ENCODE measurements at places on chromosomes 16 and 17.

DNA sequence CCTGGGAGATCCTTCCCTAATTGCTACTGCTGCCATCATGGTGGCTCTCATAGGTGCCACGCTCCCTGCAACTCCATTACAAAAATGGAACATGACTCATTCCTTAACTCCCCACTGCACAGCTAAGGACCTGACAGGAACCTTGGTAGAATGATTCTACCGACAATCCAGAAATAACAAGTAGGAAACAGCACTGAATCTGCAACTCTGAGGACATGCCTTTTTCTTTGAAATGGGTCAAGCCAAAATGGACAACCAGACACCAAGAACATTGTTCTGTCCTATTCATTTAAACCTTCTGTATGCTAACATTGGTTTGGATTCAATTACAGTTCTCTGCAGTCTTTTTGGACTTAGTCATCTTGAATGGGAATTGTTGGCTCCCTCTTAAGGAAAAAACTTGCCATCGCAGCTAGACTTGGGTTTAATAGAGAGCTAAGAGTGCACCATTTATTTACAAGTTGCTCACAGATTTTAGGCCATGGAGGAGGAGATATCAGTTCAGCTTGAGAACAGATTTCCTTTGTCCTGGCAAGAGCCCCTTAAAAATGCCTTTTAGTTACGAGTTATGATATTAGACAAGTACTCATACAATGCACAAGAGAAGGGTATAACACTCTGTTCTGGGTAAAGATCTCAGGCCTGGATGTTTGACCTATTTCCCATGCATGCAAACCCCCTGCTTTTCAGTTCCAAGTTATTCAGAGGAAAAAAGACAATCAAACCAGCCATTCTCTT lies 20.9 kb upstream of the NSRP1 start:
- DNase-seq, result peak; percentile 34

DNA sequence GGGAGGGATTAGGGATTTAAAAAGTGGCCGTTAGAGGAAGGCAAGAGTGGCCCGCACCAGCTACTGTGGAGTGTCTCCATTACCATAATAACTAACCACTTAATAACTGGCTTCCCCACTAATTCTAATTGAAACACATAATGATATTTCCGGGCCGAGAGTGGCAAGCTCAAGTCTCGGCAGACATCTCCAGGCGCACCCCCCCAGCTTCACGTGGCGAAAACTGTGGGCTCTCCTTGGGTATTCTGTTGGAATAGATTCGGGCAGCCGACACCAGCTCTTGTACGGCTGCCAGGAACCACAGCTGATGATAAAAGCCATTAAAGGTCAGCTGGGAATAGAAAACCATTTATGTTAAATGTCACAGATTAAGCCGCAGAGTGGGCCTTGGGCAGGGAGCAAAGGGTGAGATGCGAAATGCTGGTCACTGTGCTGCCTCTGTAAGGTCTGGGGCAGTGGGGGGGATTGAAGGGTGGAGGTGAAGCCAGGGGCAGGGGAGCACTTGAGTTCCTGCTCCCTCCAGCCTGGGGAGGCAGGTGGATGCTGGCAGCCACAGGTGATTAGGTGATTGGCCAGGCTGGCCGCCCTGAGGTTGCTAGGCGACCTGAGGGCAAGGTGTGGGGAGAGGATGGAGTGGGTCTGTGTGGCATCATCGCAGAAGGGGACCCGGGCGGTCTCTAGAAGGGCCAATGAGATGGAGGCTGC lies 115.6 kb upstream of the SDK2 start:
- DNase-seq, result no peak

DNA sequence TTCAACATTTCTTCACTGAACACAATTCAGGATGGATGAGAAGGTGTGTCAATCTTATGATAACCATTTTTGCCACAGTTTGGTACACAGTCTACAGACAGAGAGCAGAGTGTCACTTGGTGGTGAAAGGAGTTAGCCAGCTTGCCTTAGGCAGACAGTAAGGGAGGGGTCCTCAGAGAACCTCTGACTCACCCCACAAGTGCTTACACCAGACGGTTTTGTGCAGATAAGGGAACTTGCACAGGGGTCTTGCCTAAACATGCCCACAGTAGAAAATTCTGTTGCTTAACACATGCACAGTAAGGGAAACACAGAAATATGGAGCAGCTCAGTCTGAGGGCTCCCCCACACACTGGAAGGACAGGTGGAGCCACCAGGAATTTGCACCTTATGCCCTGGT lies 204.5 kb upstream of the CDH8 start:
- no peak for DNase-seq

DNA sequence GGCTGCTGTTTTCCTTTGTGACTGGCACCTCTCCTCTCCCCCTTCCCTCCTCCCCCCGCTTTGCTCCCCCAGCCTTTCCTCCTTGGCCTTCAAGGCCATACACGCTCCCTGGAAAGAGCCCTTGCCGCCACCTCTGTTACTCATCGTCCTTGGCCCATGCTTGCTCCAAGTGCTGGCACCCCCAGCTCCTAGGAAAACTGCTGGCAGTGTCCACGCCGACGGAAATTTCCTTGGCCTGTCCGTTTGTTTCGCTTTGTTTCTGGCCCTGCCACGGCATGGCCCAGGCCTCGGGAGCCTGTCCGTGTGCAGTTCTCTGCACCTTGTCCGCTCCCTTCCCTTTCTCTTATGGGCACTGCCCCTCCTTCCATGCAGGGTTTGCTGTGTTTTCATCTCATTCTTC lies 18.0 kb downstream of the CA5A start:
- DNase-seq, result peak; percentile 32

DNA sequence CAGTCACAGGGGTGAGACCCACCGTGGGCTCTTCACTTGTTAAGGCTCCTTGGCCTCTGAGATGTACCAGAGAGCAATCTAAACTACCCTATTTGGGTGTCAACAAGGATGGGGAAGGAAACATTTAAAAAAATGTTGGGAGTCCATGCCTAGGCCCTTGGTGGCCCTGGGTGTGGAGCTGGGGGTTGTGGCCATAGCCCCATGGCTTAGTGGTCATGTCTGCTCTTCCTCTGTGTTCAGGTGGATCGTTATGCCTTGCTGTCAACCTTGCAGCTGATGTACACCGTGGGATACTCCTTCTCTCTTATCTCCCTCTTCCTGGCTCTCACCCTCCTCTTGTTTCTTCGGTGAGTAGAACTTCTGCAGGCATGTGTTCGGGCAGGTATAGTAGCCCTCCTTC lies 28.5 kb downstream of the GLP2R start:
- no peak for DNase-seq

DNA sequence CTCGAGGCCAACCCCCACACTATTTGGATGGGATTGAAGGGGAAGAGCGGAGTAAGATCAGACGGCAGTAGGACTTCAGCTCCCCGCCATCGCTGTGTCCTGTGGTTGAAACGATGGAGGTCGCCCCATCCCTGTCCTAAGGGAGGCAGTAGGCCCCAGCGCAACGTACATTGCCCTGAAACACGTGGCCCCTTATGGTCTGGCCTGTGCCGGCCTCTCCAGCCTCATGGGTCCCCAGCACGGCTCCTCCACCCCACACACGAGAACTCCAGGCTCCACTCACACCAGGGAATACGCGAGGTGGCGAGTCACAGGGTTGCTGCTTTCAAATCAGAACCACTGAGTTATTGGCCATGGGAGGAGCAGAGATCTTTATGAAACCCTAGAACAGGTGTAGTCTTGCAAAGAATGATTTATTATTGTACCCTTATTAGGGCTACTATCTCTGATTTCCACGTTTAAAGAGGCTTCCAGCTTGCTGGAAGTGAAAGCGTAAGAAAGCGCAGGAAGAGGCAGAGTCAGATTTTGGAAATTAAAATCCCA lies 669 bp upstream of the DCTPP1 start:
- DNase-seq, result no peak

DNA sequence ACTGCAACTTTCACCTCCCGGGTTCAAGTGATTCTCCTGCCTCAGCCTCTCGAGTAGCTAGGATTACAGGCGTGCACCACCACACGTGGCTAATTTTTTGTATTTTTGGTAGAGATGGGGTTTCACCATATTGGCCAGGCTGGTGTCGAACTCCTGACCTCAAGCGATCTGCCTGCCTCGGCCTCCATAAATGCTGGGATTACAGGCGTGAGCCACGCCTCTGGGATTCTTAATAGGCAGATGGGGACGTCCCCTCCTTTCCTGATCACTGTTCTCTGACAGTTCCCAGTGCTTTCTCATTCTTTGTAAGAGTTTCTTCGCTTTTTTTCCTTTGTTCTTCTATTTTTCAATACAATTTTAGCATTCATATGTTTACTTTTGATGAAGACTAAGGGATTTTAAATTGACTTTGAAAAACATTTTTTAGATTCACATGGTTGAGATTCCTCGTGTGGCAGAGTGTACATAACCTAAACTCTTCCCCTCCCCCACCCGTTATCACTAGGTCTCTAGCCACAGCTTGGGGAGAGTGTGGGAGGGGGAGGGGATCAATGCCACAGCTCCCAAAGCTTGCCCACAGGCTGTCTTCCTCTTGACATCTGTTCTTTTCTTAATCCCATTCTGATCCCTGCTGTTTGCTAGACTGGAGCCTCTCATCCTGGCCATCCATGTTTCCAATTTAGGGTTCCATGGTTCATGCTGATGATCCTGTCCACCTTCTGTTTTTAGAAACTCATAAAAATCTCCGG lies 11.0 kb downstream of the ADORA2B start:
- DNase-seq, result no peak

DNA sequence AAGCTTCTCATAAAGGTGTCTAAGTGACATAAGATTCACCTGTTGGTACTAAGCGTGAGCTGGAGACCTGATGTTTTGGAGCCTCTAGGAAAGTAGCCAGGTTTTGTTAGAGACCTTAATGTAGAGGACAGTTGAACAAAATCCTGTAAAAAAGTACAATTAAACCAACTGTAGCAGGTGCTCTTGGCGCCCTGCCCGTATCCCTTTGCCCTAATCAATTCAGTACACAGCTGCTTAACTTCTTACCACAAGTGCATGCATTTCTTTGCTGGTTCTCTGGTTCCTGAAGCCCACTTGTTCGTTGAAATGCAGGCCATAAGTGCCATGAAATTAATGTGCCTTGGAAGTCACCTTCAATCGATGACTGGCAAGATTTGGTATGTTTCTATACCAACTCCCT lies 24.4 kb downstream of the GLP2R start:
- DNase-seq, result no peak

DNA sequence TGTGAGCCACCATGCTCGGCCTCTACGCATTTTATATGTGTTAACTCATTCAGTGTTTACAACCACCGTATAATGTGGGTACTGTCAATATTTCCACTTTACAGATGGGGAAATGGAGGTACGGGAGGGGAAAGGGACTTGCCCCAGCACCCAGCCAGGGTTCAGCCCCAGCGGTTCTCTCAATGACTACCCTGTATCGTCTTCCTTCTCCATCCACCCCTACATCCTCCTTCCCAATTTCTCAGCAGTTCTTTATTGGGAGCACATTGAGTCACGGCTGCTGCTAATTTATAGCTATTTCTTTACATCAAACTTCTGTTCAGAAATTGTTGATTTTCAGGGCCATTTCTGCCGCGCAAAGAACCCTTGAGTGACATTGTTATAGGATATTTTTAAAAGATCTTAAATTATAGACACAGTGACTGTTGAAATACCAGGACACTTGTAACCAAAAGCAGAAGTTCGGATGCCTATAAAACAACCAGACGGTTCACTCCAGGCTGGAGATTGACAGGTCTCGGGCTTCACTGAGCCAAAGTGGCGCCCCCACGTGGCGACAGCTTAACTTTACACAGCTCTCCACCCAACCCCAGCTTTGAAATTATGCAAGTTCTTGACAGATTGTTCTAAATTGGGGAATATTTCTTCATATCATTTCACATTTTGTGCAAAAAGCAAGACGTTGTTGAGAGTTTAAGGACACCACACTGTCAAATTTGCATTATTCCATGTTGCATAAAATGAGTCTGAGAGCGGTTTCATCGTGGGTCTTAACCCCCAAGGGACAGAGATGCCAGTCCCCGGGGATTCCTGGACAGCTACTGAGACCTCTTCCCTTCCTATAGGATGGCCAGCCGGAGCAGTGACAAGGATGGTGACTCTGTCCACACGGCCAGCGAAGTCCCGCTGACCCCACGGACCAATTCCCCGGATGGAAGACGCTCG lies 11.8 kb downstream of the SYT17 start:
- DNase-seq, result no peak

- no peak for DNase-seq
These were observed at the start of gene VAT1L for GRCh38 chr16:77788181-77789084. VAT1L (plus strand) TSS chr16:77788564; CDS start chr16:77788683, 119 bp downstream.

GRCh38 chr16:86367291-86368072 lies 142.8 kb upstream of the FOXF1 start:
- no peak for DNase-seq

DNA sequence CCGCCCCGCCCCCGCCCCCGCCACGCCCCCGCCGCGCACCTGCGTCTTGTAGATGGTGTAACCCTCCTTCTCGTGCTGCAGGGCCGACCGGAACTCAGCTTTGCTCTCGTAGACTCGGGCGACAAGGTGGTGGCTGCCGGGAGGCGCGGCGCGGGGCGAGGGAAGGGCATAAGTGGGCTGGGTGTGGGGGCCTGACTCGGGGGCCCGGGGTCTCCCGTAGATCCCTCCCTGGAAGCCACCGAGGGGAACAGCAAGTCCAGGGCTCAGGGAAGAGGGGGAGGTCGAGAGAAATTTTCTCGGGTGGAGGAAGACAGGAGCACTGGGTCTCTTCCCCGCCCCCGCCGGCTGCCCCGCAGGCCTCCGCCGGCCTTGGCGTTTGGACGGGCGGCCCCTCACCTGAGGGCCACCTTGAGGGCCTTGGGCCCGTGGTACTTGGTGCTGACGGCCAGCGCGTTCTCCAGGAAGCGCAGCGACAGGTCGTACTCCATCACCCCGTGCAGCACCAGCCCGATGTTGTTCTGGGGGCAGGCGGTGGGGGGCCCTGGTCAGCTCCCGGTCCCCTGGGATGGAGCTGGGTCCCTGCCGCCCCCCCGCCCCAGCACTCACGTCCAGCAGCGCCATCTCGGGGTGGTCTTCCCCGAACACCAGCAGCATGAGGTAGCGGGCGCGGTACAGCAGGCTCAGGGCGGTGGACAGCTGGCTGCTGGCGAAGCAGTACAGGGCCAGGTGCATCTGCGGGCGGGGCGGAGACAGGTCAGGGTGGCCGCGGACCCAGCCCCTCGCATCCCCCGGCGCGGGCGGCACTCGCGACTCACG lies 19.4 kb downstream of the CLUH start:
- no peak for DNase-seq

DNA sequence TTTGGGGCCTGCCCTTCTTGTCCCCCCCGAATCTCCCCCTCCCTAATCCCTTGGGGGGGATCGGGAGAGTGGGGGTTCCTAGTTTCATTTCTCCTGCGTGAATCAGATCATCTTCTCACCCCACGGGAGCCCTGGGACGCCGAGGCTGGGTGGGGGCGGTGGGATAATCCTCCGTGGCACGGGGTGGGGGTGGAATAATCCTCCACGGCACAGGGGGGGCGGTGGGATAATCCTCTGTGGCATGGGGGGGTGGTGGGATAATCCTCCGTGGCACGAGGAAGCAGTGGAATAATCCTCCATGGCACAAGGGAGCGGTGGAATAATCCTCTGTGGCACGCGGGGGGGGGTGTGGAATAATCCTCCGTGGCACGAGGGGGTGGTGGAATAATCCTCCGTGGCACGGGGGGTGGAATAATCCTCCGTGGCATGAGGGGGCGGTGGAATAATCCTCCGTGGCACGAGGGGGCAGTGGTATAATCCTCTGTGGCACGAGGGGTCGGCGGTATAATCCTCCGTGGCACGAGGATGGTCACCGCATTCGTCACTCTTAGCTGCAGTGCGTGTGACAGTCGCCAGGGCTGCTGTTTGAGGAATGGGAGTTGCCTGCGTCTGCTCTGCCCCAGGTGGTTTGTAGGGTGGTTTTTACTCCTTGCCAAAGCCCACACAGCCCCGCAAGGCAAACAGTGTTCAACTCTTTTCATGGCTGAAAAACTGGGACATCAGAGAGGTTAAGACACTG lies 156.9 kb downstream of the LAT start:
- DNase-seq, result no peak

- DNase-seq, result no peak
These were observed 10.6 kb upstream of the ARL6IP1 start for GRCh38 chr16:18811925-18812324.

- no peak for DNase-seq
These were observed 58.3 kb upstream of the LGALS9 start for GRCh38 chr17:27572665-27573064.

Measured in AG09319 (cell line).